Activated effector memory CD4-positive, alpha-beta T cell treated with anti-CD3 and anti-CD28 coated beads, Interleukin-2, amount 50 U/mL, for 16 hours (primary cell): ENCODE measurements at places on chromosomes 11 and 22.

DNA sequence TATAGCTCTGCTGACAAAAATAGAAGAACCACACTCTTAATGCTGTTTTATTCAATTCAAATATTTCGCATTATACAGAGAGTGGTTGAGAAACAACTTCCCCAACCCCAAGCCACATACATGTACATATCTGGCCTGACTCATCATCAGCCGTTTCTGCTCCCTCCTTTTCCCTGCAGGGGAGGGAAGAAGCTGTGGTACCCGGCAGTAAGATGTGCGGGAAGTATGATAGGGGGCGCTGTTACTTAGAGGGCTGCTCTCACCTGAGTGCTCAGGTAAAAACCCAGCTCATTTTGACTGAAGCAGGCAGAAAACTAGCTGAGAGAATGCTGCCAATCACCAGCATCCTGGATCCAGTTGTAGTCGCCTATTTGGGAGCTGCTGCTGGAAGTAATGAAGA, 85.5 kb downstream of the NELL1 start:
- no peak for DNase-seq

DNA sequence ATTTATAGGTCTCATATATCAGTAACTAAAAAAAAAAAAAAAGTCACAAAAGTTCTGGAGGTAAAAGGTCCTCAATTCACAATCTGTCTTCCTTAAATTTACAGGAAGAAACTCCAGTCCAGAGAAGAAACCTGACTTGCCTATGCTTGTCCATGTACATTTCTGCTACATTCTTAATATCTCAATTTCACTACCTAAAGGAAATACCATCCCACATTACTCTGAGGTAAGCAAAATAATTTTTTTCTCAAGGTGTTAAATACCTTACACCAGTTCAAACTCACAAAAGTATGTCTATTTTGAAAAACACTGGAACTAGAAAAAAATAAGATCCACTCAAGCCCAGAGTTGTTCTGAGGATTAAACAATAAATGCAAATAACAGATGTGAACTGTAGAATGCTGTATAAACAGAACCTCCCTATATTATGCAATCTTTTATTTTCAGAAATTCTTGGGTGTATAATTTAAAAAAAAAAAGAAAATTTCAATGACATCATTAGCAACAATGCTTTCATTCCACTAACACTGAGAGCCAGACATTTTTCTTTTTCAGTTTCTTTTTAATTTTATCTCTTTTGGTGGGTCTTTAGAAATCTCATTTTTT, 49.9 kb upstream of the GDPD4 start:
- no peak for DNase-seq

- no peak for DNase-seq
These were observed 273.8 kb upstream of the B3GAT1 start for GRCh38 chr11:134685793-134686380.

DNA sequence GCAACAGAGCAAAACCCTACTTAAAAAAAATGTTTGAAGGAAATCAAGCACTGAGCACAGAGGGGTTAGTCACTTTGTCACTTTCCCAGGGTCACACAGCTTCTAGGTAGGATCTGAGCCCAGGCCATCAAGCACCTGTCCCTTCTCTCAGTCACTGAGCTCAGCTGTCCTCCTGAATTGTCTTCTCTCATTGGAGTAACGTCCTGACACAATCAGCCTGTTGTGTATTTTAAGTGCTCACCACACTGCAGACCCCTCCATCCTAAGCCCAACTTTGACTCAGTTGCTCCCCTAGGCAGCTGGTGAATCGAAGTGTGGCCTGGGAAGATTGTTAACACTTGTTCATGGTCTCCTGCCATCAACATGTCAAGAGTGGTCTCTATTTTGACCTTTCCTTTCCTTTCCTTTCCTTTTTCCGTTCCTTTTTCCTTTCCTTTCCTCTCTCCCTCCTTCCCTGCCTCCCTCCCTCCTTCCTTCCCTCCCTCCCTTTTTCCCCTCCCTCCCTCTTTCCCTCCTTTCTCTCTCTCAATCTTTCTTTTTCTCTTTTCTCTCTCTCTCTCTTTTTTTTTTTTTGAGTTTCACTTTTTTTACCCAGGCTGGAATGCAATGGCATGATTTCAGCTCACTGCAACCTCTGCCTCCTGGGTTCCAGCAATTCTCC, 76.1 kb downstream of the PIWIL3 start:
- DNase-seq = no peak

GRCh38 chr22:24938741-24939341, 7.7 kb downstream of the LHFPL7 start:
- DNase-seq = no peak

- DNase-seq = no peak
These were observed 60.6 kb downstream of the PPP6R2 start for GRCh38 chr22:50403701-50404101.

- DNase-seq = no peak
These were observed at the start of gene NFAM1 for GRCh38 chr22:42432020-42432596. Gene NFAM1, minus strand, starts transcription at chr22:42432403. Its CDS starts 46 bp downstream, at chr22:42432357.

DNA sequence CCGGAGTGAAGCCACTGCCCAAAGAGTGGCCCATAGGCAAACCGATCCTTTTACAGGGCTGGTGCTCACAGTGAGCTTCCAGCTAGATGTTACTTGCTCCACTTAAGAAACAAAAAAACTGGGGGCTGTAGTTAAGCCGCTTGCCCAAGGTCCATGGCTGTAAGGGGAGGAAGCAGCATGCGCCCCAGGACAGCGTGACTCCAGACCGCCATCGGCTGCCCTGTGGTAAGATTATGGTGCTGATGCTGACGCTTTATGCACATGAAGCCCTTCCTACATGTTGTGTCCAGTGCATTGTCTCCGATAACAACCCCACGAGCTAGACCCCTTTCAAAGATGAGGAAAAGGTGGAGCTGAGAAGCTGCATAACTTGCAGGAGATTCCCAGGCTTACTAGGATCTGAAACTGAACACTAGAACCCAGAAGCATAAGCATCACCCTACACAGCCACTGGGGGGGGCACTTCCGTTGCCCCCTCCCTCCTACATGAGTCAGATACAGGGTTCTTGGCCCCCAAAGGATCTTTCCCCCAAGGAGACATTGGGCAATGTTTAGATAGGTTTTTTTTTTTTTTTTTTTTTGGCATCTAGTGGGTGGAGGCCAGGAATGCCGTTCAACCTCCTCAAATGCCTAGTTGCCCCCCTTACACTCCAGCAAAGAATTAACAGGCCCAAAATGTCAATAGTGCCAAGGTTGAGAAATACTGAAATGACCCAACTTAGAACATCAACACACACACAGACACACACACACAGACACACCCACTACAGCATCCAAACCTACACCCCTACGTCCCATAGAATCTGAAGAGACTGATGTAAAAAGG, 53.9 kb downstream of the MN1 start:
- DNase-seq = no peak

DNA sequence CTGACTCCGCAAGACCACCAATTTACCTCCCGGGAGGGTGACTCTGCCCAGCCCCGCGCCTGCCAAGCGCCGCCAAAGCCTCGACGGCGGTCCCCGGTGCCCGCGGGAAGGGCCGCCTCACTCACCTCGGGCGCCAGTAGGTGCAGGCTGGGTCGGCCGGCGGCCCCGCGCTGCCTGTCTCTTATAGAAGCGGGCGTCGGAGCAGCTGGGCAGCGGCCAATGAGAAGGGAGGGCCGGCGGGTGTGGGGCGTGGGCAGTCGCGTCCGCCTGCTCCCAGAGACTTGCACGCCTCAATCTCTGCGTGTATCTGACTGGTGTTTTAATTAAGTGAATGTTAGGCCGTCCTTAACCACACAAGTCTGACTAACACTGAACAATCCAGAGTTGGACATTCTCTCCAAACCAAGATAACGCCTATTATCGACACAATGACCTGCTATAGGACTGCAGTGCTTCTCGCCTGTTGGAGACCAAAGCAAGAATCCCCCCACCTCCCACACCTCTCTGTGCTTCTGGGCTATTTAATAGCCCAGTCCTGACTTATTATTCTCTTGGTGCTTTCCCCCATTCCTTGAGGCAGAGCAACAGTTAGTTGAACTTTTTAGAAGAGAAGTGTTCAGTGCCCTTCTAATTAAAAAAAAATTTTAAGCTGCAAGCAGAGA, at the start of gene TPH1:
Gene TPH1, minus strand, starts transcription at position 154 of the 662 bp plus-strand sequence. CDS start 5,507 bp downstream, outside the sequence.
- DNase-seq = no peak

DNA sequence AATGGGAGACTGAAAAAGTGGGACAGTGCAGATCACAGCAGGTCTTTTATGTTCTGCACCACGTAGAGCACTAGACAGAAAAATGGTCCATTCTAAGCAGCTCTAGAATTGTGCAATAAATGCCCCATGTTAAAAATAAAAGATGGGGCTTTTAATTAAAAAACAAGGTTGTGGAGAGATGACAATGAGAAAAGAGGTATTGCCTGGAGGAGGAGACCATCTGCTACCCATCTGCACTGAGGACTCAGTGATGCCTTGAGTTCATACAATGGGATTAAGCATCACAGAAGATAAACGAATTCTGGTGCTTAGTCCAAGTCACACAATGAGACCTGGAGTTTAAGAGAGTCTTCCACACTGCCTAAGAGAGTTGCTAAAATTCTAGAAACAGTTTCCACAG, 73.6 kb downstream of the PAK1 start:
- no peak for DNase-seq

DNA sequence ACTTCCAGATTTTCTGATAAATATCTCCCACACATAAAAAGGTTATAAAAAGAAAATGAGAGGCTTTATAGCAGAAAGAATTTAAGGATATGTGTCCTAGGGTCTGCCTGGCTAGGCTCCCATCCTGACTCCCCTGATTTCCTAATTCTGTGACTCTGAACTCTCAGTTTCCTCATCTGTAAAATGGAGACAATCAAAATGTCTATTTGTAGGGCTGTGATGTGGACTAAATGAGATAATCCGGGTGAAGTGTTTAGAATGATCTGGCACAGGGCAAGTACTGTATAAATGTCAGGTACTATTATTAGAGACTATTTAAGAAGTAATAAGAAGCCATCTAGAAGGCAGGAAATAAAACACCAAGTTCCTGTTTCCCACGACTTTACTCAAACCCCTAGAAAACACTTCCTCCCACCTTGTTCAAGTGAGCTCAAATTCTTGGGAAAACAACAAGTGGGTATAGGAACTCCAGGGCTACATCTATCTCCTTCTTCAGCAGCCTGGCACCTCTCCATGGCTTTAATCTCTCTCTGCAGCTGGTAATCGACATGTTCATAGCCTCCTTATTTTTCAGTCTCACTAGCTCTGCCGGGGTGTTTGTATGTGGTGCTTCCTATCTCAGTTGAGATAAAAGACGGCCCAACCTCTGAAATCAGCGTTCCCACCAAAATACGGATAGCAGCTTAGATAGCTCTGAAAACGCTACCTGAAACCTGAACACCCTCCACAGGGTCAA, 6.7 kb downstream of the ASCC2 start:
- no peak for DNase-seq

DNA sequence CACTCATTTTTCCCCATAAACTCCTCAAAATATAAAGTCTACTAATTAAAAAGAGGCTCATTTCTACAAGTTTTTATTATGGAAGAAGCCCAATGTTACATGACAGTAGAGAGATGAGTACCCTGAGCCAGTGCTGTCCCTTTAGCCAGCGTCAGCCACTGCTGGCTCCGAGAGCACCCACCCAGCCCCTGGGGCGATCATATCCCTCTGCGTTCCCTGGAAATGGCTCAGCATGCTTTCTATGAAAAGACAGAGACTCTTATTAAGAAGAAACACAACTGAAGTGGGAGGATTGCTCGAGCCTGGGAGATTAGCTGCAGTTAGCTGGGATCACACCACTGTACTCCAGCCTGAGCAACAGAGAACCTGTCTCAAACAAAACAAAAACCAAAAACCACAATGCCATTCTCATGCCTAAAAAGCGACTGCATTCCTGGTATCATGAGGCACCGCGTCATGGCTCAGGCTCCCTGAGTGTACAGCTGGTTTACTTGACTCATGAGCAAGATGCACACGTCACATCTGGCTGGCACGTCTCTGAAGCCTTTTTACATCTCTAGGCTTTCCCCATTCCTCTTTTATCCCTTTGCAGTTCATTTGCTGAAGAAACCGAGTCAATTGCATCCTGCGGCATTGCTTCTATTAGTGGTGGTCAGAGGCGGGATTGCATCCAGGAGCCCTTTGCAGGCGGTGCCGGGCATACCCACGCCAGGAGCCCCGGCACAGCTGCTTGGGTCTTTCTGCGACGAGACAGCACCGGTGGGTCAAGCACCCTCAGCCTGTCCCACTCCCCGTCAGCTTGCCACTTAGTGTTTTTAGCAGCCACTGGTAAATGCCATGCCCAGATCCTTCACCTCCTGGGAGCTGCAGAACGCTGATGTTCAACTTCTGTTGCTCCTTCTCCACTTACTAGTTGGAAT, 119.9 kb downstream of the CTTN start:
- no peak for DNase-seq

GRCh38 chr11:92667486-92668152, 301.8 kb upstream of the MTNR1B start:
- no peak for DNase-seq

DNA sequence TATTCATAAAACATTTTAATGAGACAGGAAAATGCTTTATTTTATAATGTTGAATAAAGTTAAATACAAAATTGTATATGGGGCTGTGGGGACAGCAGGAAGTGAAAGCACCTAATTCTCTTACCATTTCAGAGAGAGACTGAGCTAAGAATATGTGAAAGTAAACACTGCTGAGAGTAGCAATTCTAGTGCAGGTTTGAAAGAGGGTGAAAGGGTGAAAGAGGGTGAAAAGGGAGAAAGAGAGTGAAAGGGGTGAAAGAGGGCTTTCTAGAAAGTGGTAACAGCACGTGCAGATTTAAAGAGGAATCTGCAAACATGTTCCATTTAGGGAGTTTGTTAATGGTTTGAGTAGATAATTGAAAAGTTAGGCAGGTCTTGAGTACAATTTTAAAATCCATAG, 652.0 kb upstream of the CCDC90B start:
- no peak for DNase-seq

DNA sequence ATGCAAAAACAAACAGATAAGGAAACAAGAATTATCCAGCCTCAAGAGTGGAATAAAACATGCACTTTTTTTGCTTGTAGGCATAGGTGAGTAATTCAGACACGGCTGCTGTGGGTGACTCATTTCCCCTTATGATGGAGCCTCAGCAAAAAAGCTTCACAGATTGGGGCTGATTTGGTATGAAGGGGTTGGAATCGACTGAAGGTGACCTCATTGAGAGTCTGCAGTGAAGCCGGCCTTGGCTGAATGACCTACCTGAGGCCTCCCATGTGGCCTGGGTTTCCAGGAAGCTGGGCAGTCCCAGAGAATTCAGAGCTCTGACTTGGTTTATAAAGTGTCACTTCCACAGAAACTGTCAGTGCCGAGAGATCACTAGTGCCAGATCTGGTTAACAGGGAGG, 34.2 kb upstream of the VPREB1 start:
- peak; percentile 80 for DNase-seq

DNA sequence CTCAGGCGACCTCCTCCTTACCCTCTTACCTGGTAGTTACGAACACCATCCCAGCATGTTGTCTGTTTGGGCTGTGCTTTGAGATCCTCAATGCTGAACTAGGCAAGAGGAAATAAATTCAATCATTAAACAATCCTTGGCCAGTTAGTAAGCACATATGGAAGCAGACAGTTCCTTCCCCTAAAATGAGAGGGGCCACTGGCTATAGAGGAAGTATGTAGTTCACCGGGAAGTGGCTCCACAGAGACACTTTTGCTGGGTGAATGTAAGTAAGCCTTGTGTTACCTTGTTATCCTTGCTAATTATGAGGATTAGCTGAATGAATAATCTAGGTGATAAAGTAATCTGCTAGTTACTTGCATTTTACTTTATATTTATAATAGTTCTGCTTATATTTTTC, 2.9 kb downstream of the THYN1 start:
- DNase-seq = no peak

- DNase-seq = peak; percentile 54
These were observed 89.5 kb upstream of the KCNQ1OT1 start for GRCh38 chr11:2789331-2789730.
